Dorsolateral prefrontal cortex (tissue), 122 donors: ENCODE measurements at places on chromosomes 4 and X.

- no peak for DNase-seq
Observed at GRCh38 chrX:29842552-29842951, 372.8 kb upstream of the MAGEB2 start.

DNA sequence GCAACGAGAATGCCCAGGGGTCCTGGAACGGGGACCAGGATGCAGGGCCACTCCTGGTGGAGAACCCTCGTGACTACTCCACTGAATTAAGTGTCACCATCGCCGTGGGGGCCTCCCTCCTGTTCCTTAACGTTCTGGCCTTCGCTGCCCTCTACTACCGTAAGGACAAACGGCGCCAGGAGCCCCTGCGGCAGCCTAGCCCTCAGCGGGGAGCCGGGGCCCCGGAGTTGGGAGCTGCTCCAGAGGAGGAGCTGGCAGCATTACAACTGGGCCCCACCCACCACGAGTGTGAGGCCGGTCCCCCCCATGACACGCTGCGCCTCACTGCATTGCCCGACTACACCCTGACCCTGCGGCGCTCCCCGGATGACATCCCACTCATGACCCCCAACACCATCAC, 24.9 kb downstream of the NLGN3 start:
- DNase-seq, result no peak

GRCh38 chrX:70479922-70480659, 35.5 kb downstream of the DLG3 start:
- no peak for DNase-seq

DNA sequence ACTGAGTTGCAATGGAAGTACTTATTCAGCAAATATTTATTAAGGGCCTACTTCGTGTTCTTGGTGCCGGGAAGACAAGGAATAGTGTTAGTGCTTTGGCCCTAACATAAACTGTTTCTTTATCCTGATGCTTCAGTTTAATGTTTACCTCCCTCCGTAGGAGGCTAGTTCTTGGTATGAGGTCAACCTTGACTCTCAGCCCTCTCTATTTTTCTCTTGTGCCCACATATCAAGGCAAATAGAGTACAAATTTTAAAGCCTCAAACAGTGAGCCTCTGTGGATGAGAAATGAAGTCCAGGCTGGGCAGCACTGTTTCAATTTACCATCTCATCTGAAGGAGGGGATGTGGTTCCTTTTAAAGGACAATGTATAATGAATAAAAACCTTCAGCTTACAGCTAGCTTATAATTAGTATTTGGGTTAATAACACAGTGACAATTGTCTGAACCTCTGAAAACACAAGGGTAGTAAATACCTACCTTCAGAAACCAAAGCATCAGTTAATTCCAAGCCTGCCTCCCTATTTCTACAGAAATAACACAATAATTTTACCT, 68.5 kb downstream of the SH3RF1 start:
- DNase-seq, result no peak

DNA sequence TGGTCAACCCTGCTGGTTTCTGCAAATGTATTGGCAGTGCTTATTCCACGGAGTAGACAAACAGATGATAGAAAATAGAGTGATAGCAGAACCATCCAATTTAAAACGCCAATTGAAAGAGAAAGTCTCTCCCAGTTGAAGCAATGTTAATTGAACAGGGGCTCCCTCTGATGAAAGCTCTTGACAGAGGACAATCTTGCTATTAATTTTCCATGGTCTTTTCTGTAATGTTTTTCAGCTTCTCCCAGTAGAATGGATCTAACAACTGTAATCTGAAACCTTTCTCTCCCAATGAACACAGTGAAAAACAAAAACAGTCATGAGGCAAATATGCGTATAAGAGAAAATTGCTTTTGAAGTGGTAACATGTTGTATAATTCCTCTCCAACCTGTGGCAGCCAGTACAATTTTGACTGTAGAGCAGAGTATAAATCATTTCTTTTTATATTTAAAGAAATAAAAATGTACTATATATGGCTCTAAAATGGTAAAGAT, 225.1 kb upstream of the GALNTL6 start:
- DNase-seq, result no peak

- no peak for DNase-seq
Observed at GRCh38 chr4:173014113-173014558, 154.5 kb upstream of the GALNT7 start.

- peak; percentile 10 for DNase-seq
Observed at GRCh38 chr4:185305979-185306442, 89.7 kb downstream of the LRP2BP start.

GRCh38 chrX:136268051-136269048, 17.1 kb upstream of the MAP7D3 start:
- no peak for DNase-seq

DNA sequence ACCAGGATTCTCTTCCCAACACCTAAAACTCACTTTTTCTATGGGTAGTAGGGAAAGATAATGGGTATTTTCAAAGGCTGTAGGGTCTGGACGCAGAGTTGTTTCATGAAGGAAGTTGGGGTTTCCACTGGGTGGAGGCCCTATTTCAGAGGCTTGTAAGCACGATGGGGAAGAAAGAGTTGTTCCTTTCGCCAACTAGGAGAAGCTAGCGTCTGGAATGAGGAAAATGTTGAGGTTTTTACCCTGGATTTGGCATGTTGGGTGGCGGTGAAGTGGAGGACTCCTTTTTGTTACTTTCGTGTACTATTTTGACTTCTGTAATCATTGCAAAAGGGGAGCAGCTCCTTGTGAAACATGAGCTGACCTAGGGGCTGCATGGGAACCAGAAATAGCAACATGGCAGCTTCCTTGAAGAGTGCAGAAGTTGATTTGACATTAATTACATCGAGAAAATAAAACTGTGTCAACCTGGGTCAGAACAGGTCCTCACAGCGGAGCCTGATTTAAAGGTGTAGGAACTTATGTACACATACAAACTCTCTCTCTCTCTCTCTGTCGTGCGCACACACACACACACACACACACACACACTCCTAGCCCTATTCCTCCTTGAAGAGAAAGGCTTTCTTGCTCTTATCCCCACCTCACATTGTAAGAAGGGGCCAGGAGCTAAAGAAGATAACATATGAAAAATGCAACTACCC, 19.1 kb downstream of the VSIG4 start:
- no peak for DNase-seq

- DNase-seq, result no peak
Observed at GRCh38 chr4:121642876-121643585, 53.7 kb downstream of the ANXA5 start.

GRCh38 chr4:15376594-15376993, 51.2 kb upstream of the C1QTNF7 start:
- no peak for DNase-seq

- no peak for DNase-seq
Observed at GRCh38 chr4:23058165-23058776, 365.5 kb downstream of the GBA3 start.

DNA sequence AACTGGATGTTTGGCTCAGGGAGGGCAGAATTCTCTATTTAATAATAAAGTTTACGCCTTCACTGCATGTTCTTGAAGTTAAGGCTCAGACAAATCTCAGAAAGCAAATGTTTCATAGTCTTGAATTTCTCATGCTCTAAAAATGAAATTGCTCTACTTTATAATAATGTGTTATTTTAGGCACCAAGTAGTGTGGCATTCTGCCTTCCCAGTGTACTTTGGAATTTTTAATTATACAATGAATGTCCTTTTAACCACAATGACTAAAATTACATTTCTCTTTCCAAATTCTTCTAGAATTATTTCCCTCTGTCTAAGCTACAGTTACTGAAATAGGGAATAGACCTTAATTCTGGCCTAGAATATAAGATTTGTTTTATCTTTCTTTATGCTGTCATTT, 97.9 kb upstream of the PDE5A start:
- DNase-seq, result no peak

DNA sequence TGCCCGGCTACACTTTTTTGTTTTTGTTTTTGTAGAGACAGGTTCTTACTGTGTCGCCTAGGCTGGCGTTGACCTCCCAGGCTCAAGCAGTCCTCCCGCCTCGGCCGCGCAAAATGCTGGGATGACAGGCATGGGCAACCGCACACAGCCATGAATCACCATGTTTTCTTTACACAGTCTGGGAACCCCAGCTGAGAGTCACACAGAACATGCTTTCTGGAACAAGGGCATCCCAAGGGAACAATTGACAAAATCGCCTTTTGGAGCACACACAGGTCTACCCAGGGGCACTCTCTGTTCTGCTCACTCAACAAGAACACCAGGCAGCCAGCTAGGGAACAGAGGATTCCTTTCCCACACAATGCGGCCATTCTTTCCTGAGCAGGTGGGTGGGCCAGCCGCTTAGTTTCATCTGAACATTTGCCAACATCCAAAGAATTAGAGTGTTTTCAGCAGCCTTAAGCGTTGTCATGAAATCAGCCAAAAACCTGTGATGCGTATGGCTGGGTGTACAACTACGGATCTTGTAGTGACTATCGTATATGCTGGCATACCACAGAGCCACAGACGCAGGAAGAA, 15.7 kb downstream of the PRKX start:
- DNase-seq, result no peak

DNA sequence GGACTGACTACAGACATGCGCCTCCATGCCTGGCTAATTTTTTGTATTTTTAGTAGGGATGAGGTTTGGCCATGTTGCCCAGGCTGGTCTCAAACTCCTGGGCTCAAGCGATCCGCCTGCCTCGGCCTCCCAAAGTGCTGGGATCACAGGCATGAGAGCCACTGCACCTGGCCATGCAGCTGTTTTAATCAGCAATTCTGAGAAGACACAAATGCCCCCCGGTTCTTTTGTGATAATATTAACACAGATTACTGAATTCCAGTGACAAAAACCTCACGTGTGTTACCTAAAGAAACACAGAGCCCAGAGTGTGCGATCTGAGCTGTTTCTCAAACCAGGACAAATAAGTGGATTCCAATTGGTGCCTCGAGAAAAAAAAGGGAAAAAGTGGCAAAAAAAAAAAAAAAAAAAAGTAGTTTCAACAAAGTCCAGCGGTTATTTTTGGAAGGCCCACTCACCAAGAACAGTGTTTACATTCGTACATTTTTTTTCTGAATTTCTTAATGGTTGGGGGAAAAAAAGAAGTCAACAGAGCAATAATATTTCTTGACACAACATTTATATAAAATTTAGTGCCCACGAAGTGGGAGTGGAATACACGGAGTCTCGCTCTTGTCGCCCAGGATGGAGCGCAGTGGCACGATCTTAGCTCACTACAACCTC, 17.2 kb downstream of the DHRSX start:
- DNase-seq, result no peak

GRCh38 chrX:66046612-66047235, 6.8 kb upstream of the VSIG4 start:
- DNase-seq, result no peak

DNA sequence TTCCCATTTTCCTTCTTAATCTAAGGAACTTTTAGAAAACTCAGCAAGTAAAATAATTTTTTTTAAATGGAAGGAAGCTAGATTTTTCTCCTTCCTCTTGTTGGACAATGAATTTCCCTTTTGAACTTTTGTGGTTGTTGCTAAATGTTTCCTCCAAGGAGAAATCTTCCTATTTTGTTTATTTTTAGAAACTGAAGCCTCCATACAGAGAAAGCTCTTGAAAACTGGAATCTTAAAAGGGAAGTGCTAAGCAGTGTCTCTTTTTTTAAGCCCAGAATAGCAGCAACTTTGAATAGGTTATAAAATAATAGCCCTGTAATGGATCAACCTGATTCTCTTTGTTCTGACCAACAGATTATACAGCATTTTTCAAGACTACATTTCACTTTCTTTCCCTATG, 15.1 kb upstream of the DCLK2 start:
- DNase-seq, result no peak

DNA sequence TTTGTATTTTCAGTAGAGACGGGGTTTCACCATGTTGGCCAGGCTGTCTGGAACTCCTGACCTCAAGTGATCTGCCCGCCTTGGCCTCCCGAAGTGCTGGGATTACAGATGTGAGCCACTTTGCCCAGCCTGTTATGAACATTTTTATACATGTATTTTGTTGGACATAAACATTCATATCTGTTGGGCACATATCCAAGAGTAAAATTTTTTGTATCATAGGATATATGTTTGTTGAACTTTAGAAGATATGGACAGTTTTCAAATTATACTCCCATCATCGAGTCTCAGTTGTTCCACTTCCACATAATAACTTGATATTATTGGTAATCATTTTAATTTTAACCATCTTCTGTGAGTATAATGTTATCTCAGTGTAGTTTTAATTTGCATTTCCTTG, 23.6 kb downstream of the GLRB start:
- DNase-seq, result no peak

DNA sequence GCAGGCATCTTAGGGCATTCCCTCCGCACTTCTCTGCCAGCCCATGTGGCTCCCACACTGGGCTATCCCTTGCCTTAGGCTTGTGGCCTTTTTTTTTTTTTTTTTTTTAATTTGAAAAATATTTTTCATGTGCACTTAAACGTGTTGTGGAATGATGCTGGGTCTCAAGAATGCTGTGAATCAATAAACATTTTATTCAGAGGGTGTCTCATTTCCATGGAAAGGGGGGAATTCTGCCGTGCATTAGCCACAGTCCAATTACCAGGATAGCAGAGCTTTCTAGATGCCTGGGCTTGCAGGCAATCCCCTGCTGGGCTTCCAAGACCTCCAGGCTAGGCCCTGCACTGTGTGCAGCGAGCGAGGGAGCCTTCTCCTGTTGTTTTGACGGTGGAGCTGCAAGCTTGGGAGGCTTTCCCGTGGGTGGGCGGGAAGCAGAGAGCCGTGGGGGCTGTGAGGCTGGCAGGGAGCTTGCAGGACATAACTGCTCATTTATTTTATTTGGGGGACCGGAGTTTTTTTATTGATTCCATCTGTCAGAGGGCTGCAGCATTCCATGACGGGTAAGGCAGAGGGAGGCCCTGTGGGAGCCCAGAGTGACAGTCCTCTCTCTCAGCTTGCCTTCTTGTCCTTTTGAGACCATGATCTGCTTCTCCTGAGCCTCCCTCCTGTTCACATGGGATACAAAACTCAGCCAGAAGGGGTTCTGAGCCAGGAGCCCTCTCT, 2.6 kb upstream of the CPZ start:
- DNase-seq, result no peak
